ENCODE measurements at places on chromosomes 13 and 19.

GRCh38 chr13:30113983-30114570 is 193.3 kb downstream of the KATNAL1 start:
- DNase-seq, result no peak

DNA sequence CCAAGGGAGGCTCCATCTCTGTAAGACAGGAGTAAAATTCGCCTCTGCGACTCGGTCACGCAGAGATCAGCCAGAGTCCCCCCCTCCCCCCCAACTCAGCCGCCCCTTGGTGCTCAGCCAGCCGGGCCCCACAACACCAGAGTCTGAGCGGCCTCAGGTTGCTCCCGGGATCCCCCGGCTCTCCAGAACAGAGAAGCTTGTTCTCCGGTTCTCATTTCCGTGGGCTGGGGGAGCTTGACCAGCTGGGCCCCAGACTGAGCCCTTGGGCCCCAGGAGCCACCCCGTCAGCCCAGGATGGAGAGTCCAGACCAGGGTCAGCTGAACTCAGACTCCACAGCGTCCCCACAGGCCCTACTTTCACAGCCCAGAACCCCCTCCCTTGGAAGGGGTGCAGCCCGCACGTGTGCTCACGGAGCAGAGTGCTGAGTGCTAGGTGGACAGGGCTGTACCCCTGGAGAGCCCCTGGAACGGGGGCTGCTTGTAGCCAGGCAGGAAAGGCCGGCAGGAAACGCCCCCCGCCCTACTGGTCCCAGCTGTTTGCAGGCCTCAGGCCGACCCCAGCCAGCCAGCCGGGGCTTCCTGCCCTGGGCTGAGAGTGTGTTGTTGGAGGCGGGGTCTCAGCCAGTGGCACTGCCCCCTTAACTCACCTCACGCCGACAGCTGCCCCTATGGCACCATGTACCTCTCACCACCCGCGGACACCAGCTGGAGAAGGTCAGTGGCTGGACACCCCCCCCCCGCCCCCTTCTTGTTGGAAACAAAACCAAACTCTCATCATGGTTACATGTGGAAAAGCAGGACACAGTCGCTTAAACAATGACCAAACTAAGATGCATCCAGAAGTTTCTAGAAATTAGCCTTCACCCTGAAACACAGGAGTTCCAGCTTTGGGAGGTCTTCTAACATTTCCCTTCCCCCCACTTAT is 44.4 kb downstream of the COMP start:
- no peak for DNase-seq

DNA sequence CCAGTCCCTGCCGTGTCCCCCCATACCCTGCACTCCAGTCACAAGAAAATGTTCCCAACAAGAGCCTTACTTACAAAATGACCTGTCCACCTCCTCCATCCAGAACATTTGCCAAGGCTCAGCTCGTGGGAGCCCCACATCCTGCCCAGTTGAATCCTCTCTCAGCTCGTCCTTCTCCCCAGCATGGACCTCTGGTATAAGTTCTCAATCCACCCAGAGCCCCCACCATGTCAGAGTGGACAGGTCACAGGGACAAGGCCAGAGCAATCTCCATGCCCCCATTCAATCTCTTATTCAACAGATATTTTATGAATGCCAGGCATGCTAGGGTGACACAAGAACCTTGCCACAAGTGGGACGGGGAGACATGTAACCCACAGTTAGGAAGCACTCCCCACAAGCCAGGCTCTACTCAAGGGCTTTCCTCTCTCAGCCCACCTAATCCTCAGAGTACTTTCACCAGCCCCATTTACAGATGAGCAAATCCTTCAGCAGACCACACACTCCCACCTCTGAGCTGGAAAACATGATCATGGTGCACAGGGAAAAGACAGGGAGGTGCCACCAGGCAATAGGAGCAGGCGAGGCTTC is 15.1 kb downstream of the DEDD2 start:
- no peak for DNase-seq

- DNase-seq, result no peak
These were observed 401 bp upstream of the ZNF765 start for GRCh38 chr19:53394522-53394973.

DNA sequence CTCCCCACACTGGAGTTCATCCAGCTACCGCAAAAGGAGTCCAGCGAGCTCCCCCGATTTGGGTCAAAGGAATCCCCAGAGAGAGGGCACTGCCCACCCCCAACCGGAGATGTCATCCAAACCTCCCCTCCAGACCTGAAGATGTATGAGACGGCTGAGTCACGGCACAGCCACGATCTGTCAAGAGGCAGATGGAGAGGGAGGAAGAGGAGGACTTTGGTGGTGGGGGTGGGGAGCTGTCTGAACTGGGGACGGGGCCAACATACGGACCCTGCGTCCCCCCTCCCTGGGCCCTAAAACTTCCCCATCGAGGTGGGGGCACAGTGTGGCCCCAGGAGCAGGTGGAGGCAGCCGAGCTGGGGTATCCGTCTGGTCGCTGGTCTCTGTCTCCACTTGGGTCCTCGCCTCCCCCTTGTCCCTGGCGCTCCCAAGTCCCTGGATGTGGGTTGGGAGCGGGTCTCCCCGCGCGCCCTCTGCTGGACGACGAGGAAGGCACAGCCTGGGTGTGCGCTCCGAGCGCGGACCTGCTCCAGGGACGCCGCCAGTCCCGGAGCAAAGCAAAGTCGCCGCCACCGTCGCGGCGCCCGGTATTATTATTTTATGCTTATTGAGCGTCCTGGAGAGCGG is 3.8 kb downstream of the PDE4A start:
- DNase-seq, result peak; percentile 61

- no peak for DNase-seq
These were observed 264.8 kb upstream of the SPRY2 start for GRCh38 chr13:80605716-80606115.

- DNase-seq, result no peak
These were observed 14.4 kb upstream of the CEBPA start for GRCh38 chr19:33316541-33317264.

GRCh38 chr19:38455031-38455430 is 21.5 kb downstream of the RYR1 start:
- no peak for DNase-seq

- DNase-seq, result no peak
These were observed 158.6 kb upstream of the SOX1 start for GRCh38 chr13:111908361-111908760.

- DNase-seq, result no peak
These were observed 54.5 kb downstream of the ZNF93 start for GRCh38 chr19:19955208-19955607.

Measured in MM.1S (cell line).